ENCODE measurements at places on chromosomes 1 and 21. TPM values are rescaled to one million over a fixed set of nuclear protein-coding genes. Genes with fewer than 3 reads are reported as not detected.
A peak's percentile ranks its signal among the peaks of the same experiment; 100 is the strongest.

GRCh38 chr1:17686258-17686657, 68.9 kb upstream of the ACTL8 start:
- H3K27ac ChIP-seq = no peak overlapping the region
- H3K4me3 ChIP-seq = no peak overlapping the region
- no peak for DNase-seq
- no peaks in the 10 kb centered on the region for H3K27me3 ChIP-seq
- no peaks in the 10 kb centered on the region for H3K4me1 ChIP-seq
- H3K36me3 ChIP-seq = no peaks in the 10 kb centered on the region

- H3K27me3 ChIP-seq = no peaks in the 10 kb centered on the region
- H3K27ac ChIP-seq = no peak overlapping the region
- no peak for DNase-seq
- H3K36me3 ChIP-seq = no peaks in the 10 kb centered on the region
- no peaks in the 10 kb centered on the region for H3K4me1 ChIP-seq
These were observed 3.7 kb downstream of the KRTAP20-2 start for GRCh38 chr21:30638686-30639085.

GRCh38 chr1:116690396-116690848, 22.9 kb upstream of the IGSF3 start:
- no peak overlapping the region for H3K4me3 ChIP-seq
- H3K27me3 ChIP-seq = no peaks in the 10 kb centered on the region
- H3K36me3 ChIP-seq = no peaks in the 10 kb centered on the region
- H3K4me1 ChIP-seq = no peaks in the 10 kb centered on the region

DNA sequence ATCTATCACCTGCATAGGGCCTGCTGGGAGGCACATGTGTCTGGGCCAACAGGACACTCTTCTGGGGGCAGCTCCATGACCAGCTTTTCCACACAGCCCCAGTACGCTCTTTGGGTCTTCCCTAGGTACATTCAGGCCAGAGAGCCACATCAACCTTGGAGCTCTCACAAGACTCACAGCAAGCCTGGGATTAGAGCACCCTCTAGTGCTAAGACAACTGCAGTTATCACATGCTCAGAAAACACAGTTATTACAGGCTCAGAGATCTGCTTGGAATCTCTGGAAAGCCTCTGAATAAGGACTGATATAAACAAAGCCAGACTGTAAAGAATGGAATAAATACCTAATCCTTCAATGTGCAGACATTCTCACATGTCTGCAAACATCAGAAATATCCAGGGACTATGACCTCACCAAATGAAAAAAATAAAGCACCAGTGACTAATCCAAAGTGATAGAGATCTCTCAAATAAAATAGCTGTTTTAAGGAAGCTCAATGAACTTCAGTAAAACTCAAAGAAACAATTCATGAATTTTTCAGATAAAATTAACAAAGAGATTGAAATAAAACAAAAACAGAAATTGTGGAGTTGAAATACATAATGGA, 563.9 kb upstream of the NR5A2 start:
- H3K27me3 ChIP-seq = no peaks in the 10 kb centered on the region
- H3K27ac ChIP-seq = no peak overlapping the region
- H3K4me1 ChIP-seq = no peaks in the 10 kb centered on the region
- peaks cover 2% of the 10 kb centered on the region for H3K36me3 ChIP-seq
- no peak overlapping the region for H3K4me3 ChIP-seq
- DNase-seq = peak; percentile 7

DNA sequence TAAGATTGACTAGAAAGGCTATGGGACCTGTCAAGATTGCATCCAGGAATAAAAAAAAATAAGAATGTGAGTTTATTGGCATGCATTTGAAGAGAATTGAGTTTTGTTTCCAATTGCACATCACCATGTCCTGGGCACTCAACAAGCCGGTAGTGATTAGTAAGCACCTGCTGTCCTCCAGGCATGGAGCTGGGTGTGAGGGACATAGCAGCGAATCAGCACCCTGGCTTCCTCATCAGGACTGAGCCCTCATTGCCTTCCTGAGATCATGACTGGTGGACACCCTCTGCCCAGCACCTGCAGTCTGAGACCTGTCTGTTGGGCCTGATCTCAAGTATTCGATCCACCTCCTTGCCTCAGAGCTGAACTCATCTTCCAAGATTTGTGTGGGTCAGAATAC, 26.8 kb downstream of the S100A6 start:
- no peak for DNase-seq
- H3K36me3 ChIP-seq = no peaks in the 10 kb centered on the region

GRCh38 chr1:220189750-220190347, 82.4 kb downstream of the RAB3GAP2 start:
- peaks cover 5% of the 10 kb centered on the region for H3K36me3 ChIP-seq
- H3K27me3 ChIP-seq = no peaks in the 10 kb centered on the region
- no peak overlapping the region for H3K4me3 ChIP-seq

The CCDC30 gene
- total RNA-seq = 1.0 TPM

The PODN gene
- total RNA-seq = not detected

The GUCA2B gene
- not detected for total RNA-seq

The TCHHL1 gene
- total RNA-seq = not detected

The AMY1A gene
- total RNA-seq = not detected

The C1orf87 gene
- total RNA-seq = not detected

The PLPP3 gene
- total RNA-seq = not detected

The SLC27A3 gene
- total RNA-seq = 6.9 TPM

The CLCNKB gene
- total RNA-seq = not detected

Measured in activated naive CD8-positive, alpha-beta T cell treated with anti-CD3 and anti-CD28 coated beads for 36 hours (primary cell).